ENCODE measurements at places on chromosomes 4 and X.

- DNase-seq = no peak
These were observed 12.6 kb downstream of the TENT5D start for GRCh38 chrX:80432863-80433262.

- DNase-seq = no peak
These were observed 136.7 kb downstream of the ARHGAP24 start for GRCh38 chr4:85611661-85612060.

- no peak for DNase-seq
These were observed 12.9 kb upstream of the MAOA start for GRCh38 chrX:43643201-43643600.

- no peak for DNase-seq
These were observed 172.7 kb upstream of the MED14 start for GRCh38 chrX:40908026-40908425.

DNA sequence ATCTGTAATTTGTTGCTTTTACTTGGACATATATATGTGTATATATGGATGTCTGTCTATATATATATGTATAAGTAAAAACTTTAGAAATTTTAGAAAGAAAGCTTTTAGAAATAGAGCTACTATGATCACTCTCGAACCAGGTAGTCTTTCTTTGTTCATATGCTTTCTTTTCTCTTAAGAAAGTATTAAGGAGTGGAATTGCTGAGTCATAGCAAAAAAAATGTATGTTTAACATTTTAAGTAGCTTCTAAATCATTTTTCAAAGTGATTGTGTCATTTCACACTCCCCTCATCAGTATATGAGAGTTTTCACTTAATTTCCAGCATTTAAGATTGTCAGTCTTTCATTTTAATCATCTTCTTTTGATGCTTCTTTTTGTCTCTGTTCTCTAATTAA lies 447.9 kb upstream of the TECRL start:
- no peak for DNase-seq

- no peak for DNase-seq
These were observed 8.2 kb upstream of the PWWP3B start for GRCh38 chrX:106159861-106160282.

- DNase-seq = no peak
These were observed 152.0 kb upstream of the USP9X start for GRCh38 chrX:40933132-40933705.

GRCh38 chr4:39873823-39874222 lies 103.9 kb downstream of the PDS5A start:
- DNase-seq = no peak

GRCh38 chrX:23980011-23980441 lies 47.0 kb downstream of the KLHL15 start:
- DNase-seq = no peak

- DNase-seq = no peak
These were observed 46.7 kb downstream of the ENPP6 start for GRCh38 chr4:184171011-184171410.

GRCh38 chr4:98482847-98483806 lies 175.3 kb downstream of the TSPAN5 start:
- DNase-seq = no peak

DNA sequence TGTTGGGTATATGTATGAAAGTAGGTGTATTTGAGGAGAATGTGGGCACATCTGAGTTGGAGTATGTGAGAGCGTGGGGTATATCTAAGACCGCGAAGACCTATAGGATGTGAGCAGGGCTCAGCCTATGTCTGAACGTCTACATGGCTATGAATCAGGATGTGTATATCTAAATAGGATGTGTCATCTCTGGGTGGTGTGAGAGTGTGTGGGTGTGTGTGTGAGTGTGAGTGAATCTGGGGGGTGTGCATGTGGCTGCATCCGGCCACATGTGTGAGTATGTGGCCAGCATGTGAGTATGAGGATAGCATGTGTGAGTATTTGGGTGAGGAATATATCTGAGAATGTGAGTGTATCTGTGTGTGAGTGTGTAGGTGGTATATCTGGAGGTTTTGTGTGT lies 7.7 kb downstream of the GPR173 start:
- no peak for DNase-seq

DNA sequence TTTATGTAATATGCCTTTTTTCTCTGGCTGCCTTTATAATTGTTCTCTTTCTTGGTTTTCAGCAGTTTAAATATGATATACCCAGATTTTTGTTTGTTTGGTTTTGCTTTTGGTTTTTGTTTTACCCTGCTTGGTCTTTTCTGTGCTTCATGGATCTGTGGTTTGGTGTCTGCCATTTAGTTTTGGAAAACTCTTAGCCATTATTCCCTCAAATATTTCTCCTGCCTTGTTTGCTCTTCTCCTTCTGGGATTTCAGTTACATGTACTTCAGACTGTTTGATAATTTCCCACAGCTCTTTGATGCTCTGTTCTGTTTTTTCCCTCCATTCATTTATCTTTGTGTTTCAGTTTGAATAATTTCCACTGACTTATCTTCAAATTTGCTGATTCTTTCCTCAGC lies 223.1 kb upstream of the BCOR start:
- DNase-seq = no peak

DNA sequence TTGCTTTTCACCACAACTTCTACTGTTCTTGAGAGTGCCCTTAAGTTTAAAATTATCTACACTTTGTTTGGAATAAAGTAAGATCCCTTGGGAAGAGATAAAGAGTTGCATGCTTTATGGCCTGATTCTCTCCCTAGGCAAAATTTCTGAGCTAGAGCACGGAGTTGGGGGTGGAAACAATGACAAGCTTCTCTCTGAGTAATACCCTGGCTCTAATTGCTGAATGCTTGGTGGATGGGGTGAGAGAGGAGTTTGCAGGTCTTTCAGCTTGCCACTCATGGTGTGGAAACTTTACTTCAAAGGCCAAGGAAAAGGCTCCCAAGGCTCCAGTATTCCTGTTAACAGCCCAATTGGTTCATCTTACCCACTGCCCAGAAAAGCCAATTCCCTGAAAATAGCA lies 26.1 kb upstream of the PRDM8 start:
- DNase-seq = no peak

- no peak for DNase-seq
These were observed 138.8 kb upstream of the BANK1 start for GRCh38 chr4:101651778-101652177.

DNA sequence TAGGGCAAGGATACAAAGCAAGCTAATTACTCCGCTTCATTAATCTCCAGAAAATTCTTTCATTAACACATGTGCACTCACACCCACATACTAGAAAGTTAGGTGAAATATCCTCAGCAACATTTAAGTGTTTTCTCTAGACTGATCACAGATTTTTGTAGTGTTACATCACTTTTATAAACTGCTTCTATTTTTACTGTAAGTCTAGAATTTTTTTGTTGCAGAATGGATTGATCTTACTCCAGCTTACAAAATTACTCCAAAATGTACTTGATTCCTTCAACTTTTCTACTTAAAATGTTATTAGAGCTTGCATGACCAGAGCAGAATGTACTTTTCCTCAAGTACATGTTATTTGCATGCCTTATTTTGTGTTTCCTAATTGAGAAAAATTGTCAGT lies 2325.2 kb downstream of the PCDH7 start:
- DNase-seq = no peak

DNA sequence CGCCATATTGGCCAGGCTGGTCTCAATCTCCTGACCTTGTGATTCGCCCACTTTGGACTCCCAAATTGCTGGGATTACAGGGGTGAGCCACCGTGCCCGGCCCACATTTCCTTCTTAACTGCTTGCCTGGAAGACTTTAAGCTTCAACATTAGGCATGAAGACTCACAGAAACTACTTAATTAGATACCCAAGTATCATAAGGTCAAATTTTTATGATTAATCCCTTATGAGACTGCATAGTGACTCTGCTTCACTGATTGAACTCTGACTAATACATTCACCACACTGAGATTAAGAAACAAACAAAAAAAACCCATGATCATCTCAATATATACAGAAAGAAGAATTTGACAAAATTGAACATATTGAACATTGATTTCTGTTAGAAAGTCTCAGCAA lies 87.4 kb upstream of the KCTD8 start:
- no peak for DNase-seq
